CD4-positive, alpha-beta T cell treated with Interleukin-4 for 4 hours (primary cell): ENCODE measurements at places on chromosomes 16 and 17.
A peak's percentile ranks its signal among the peaks of the same experiment; 100 is the strongest.

DNA sequence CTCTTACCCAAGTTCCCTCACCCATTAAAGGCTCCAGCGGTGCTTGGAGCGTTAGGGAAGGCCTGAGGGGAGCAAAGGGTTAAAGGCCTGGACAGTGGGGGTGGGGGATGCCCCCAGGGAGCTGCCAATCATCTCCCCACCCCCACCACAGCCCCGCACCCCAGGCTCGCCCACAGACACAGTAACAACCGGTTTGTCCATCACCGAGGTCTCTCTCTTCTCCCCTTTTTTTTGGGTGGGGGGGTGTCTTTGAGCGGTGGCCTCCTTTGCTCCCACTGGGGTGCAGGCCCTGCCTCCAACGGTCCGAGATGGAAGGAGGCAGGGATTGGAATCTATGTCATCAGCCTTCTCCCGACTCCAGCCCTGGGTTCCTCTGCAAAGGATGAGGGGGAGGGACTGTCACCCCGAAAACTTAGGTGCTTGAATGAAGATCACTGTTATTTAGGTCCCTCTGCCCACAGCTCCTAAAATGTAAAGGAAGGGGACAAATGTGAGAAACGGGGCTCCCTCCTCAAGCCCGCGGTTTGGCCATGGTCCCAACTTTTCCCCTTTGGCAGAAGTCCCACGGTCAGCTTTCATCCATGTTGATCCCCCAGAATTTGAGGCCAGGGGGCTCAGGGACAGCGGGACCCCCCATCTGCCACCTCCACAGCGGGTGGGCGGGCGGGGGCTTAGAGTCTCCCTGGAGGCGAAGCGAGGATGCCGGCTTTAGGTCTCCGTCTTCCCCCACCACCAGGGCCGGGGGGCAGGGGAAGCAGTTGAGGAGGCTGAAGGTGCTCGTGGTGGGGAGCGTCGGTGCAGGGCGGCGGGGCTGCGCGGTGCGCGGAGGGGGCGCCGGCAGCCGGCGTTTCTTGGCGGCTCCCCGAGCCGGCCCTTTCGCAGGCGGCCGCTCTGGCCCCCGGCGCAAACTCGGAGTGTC is 1.7 kb downstream of the EPOP start:
- DNase-seq = no peak

GRCh38 chr17:81165246-81166032 is at the start of gene PVALEF:
PVALEF (plus strand) TSS chr17:81165507; CDS start chr17:81181227, 15,720 bp downstream.
- no peak for DNase-seq

DNA sequence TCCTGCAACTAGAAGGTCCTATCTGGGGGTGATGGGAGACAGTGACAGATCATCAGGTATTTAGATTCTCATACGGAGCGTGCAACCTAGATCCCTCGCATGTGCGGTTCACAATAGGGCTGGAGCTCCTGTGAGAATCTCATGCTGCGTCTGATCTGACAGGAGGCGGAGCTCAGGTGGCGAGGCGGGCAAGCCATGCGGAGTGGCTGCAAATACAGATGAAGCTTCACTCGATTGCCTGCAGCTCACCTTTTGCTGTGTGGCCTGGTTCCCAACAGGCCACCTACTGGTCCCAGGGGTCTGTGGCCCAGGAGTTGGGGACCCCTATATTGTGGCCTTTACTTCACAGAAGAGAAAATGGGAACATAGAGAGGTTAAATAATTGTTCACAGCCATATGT is 200.4 kb downstream of the IRF8 start:
- DNase-seq = no peak

- DNase-seq = peak; percentile 25
Observed at GRCh38 chr17:10316801-10317542, 55.8 kb downstream of the MYH13 start.

GRCh38 chr16:76535-77272 is 1.3 kb upstream of the MPG start:
- DNase-seq = no peak

GRCh38 chr16:85149776-85150175 is 37.5 kb upstream of the CIBAR2 start:
- no peak for DNase-seq

DNA sequence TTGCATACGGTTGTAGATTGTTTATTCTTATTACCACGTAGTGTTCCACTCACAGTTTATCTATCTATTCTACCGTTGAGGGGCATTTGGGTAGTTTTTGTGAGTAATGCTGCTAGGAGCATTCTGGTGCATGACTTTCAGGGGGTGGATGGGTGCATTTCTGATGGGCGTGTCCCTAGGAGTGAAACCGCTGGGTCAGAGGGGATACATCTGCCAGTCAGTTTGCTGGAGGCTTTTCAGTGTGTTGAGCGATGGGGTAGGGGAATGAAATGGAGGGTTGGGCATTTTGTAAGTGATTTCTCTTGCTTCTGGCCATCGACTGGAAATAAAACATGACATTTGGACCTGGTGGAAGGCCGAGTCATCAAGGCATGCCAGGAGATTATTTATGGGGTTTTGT is 17.0 kb upstream of the IRX3 start:
- no peak for DNase-seq

GRCh38 chr17:2926019-2926650 is 129.9 kb downstream of the RAP1GAP2 start:
- DNase-seq = no peak

GRCh38 chr17:77045441-77046041 is 95.2 kb upstream of the SEC14L1 start:
- DNase-seq = no peak

GRCh38 chr17:34633351-34633750 is 54.0 kb downstream of the TMEM132E start:
- DNase-seq = no peak

GRCh38 chr16:54944002-54944401 is 13.3 kb downstream of the IRX5 start:
- DNase-seq = no peak

GRCh38 chr16:83728492-83728891 is 79.3 kb upstream of the HSBP1 start:
- DNase-seq = no peak

GRCh38 chr16:19294156-19294649 is 8.7 kb downstream of the CLEC19A start:
- DNase-seq = peak; percentile 17

GRCh38 chr17:17186051-17186450 is 20.1 kb downstream of the PLD6 start:
- DNase-seq = peak; percentile 30

- DNase-seq = peak; percentile 85
Observed at GRCh38 chr17:29615048-29615385, 7.7 kb downstream of the CORO6 start.

GRCh38 chr17:6492892-6493674 is 48.8 kb downstream of the PIMREG start:
- no peak for DNase-seq
